T-cell (primary cell): ENCODE measurements at places on chromosomes 11 and 22. TPM values are rescaled to one million over a fixed set of nuclear protein-coding genes. Genes with fewer than 3 reads are reported as not detected.

GRCh38 chr11:40722179-40722795 is 737.2 kb downstream of the LRRC4C start:
- DNase-seq: no peak

- no peak for DNase-seq
Observed at GRCh38 chr11:78370406-78371172, 47.0 kb downstream of the GAB2 start.

The GVQW3 gene
- 4.2 TPM for total RNA-seq

DNA sequence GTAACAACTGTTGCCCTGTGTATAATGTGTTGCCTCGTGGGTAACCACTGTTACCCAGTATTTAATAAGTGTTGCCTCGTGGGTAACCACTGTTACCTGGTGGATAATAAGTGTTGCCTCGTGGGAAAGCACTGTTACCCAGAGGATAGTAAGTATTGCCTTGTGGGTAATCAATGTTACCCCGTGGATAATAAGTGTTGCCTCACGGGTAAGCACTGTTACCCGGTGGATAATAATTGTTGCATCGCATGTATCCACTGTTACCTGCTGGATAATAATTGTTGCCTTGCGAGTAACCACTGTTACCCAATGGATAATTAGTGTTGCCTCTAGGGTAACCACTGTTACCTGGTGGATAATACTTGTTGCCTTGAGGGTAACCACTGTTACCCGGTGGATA is 17.1 kb upstream of the NXPE4 start:
- no peak for DNase-seq

The CRELD2 gene
- 28.2 TPM for total RNA-seq

The FAM227A gene
- 0.33 TPM for total RNA-seq

DNA sequence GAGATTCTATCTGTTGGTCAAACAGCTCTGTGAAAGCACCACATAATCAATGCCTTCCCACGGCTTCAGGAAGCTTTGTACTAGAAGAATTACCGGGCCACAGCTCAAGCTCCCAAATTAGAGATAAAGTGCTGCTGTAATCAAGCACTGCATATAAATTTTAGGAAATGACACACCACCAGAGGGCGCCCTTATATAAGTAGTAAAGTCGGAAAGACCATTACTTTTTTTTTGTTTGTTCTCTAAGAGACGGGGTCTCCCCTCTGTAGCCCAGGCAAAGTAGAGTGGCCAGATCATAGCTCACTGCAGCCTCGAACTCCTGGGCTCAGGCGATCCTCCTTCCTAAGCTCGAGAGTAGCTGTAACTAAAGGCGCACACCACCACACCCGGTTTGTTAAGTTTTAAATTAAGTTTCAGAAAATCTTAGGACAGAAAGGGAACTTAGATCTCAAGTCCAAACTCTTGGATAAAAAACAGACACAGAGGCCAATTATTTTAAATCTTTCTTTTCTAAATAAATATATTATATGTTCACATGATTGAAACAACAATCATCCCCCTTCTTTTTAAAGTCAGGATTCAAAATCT is 32.6 kb downstream of the PRCP start:
- peak; percentile 48 for DNase-seq

The ZNF280B gene
- 1.9 TPM for total RNA-seq
